Activated CD8-positive, alpha-beta memory T cell treated with anti-CD3 and anti-CD28 coated beads, Interleukin-2, amount 50 U/mL, for 4 hours (primary cell): ENCODE measurements at places on chromosomes 2 and 18.

GRCh38 chr2:164538240-164538866, 82.9 kb downstream of the GRB14 start:
- DNase-seq: no peak

DNA sequence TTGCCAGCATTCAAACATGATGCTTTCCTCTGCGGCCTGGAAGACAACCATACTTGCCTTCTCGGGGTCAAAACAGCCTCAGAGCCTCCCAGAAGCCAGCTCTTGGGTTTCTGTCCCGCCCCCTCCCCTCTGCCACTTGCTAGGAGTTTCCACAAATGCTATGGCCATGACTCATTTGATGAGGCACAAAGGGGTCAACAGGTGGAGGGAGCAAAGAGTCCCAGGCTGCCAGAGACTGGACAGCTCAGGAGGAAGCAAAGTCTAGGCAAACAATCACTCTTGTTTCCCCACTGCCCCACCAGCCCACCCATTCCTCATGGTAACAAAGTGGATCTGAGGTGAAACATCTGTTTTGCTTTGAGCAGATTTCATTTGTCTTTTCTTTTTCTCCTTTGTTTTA, 551.1 kb downstream of the TNS1 start:
- no peak for DNase-seq

DNA sequence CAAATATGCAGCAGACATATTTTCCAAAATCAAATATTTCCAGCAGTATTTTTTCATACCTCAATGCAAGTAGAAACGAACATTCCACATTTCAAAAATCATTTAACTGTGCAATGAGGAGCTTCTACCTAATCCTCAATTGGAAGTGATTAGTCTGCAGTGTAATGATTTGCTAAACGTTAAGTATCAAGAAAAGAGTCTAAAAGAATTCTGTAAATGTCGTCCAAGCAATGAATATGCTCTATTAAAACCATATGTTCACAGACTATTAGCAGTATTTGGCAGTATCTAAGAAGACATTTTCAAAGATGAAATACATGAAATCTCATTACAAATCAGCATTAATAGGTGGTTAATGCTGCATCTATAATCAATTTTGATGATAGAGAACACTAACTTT, 15.9 kb downstream of the DYM start:
- DNase-seq: no peak

DNA sequence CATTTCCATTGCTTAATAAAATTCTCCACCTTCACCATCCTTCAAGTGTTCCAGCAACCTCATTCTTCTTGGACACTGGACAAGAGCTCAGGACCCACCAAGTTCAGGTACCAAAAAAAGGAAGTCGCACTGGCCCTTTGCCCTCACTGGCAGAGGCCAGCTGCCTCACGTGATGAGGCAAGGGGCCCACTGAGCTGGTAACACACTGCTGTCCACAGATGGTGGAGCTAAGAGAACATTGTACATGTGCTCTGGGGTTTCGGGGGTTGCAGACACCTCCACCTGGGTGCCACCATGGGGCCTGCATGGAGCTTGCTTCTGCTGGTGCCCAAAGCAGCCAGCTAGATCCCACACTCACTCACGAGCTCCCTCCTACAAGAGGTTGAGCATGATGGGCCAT, 71.3 kb downstream of the SCG2 start:
- DNase-seq: no peak

DNA sequence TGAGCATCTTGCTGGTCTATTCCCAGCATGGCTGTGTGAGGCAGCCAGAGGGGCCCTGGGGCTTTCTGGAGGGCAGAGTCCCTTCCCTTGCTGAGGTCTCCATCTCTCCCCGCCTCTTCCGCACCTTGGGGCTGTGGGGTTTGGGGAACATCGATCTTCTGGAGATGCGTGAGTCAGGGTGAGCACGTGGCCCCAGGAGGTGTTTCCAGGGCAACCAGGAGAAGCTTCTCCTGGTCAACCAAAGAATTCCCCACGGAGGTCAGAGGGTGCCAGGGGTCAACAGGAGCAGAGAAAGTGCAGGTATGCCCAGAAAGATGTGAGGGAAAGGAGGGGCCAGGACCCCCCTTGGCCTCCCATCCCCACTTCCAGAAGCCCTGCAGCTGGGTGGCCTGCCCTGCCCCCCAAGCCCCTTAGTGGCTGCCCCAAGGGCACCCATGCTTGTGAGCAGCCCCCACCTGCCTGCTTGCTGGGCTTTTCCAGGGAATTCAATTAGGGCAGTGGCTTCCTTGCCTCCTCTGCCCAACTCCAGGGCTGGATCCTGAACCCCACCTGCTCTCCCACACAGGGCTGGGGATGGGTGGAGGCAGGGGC, 2.8 kb upstream of the PROM2 start:
- no peak for DNase-seq

DNA sequence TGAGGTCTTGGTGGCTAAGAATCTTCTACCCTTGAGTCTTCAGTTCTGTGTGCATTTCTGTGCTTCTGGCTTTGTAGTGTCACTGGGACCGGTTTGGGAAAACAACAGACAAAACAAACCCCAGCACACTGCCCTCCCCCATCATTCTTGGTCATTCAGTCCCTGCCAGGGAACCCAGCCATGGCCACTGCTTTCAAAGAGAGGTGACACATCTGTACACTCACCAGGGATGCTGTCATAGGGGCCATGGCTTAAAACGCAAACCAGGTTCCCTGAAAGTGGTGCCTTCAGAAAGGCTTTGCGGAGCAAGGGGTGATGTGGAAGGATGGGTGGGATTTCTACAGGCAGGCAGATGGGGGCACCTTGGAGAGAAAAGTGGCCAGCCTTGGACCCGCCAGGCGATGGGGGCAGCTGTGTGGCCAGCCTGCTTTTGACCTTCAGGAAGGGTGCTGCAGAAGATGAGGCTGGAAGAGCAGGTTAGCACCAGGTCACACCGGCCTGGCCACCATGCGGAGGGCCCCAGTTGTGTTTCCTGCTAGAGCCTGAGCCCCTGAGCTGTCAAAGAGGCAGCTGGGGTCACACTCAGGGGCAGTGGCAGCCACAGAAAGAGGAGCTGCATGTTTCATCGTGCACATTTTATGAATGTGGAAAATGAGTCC, 101.3 kb downstream of the INHBB start:
- DNase-seq: no peak

GRCh38 chr2:223901854-223902253, 43.3 kb downstream of the WDFY1 start:
- DNase-seq: no peak

DNA sequence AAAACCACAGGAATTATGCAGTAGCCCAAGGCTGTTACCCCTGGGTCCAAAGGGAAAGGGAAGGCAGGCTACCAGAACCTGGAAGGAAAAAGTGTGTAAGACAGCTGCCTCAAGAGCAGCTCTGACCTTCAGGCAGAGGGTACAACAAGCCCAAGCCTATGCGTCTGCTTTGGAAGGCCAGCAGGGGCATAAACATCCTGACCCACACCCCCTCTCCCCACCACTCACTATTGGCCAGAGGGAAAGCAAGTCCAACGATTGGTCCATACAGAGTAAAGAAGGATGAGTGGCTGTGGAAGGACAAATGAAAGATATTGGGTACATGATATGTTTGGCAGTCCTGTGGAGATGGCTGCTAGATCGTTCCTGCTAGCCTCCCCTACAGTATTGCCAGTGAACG, 227.6 kb upstream of the HNRNPA3 start:
- no peak for DNase-seq

GRCh38 chr2:168255866-168256265, 8.5 kb upstream of the STK39 start:
- no peak for DNase-seq

DNA sequence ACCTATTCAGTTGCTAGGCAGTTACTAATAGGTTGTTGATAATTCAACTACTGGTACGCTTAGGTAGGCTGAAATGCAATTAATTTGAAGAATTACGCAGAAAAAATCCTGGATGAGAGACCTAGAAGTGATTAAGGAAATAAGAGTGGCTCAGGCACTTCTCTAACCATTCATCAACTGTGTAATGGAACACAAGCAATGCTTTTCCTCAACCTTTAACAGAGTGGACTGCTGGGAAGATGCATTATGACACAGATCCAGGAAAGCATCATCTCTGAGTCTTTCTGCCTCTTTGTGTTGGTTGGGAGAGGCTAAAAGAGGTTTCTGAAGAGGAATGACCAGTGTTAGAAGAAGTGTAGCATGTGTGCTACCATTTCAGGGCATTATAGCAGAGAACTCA, 992.2 kb downstream of the TSN start:
- no peak for DNase-seq

GRCh38 chr2:11871421-11871820, 125.0 kb downstream of the LPIN1 start:
- DNase-seq: no peak

GRCh38 chr2:179377296-179377695, 112.7 kb upstream of the SESTD1 start:
- DNase-seq: no peak

DNA sequence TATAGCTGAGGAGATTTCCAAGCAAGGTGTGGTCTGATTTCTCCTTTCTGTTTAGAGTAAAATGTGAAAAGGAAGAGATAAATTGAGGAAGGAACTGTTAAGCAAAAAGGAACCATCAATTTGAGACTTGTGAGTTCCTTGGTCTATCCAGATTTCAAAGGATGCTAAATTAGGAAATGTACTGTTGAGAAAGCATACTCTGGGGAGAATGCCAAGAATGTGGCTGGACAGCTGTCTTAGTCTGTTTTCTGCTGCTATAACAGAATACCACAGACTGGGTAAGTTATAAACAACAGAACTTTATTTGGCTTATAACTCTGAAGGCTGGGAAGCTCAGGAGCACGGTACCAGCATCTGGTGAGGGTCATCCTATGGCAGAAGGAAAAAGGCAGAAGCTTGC, 1097.2 kb downstream of the TDRD15 start:
- no peak for DNase-seq

DNA sequence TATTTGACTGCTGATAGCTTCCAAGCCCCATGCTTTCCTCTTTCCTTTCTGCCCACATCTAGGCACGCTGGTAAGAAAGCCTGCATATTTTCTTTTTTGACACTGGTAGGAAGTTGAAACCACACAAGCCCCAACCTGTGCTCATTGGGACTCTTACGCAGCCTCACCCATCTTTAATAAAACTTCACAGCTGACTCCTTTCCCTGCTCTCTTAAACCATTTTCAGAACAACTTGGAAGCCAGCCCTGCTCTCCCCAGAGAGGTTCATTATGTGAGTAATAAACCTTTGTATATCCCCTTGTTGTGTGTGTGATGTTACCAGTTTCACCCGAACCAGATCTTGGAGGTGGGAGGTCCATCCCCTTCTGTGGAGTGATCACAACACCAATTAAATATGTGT, 268.4 kb downstream of the GPD2 start:
- DNase-seq: no peak

DNA sequence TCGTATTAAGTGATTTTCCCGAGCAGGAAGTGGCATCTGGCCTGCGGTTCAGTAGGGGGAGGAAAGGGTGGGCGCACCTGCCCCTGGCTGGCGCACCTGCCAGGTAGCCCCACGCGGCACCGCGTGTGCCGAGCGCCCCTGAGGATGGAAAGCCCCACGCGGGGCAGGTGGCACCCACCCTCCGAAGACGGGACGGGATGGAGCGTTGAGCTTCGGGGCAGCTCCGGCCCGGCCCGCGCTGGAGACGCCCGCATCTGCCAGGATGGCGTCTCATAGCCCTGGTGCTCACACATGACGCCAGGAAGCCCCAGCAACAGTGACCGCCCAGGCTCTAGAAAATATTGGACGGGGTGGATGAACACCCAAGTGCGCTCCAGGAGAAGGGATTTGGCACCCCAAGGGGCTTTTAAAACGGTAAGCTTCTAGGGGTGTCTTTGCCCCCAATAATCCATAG, 2.5 kb upstream of the NFATC1 start:
- DNase-seq: peak; percentile 41

DNA sequence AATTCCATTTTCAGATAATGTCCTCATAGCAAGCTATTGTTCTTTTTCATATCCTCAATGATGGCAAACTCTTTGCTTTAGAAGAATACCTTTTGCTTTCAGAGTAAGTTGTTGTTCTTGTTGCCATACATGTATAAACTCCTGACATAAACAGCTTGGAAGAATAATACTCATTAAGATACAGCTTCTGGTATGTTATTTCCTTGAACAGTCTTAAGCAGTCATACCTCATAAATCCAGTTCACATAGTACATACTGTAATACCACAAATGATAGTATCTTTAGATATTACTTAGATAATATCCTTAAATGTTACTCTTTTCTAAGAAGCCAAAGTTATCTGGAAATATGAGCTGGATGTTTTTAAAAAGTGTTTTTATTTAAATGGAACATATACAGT, 23.2 kb downstream of the METTL8 start:
- no peak for DNase-seq

DNA sequence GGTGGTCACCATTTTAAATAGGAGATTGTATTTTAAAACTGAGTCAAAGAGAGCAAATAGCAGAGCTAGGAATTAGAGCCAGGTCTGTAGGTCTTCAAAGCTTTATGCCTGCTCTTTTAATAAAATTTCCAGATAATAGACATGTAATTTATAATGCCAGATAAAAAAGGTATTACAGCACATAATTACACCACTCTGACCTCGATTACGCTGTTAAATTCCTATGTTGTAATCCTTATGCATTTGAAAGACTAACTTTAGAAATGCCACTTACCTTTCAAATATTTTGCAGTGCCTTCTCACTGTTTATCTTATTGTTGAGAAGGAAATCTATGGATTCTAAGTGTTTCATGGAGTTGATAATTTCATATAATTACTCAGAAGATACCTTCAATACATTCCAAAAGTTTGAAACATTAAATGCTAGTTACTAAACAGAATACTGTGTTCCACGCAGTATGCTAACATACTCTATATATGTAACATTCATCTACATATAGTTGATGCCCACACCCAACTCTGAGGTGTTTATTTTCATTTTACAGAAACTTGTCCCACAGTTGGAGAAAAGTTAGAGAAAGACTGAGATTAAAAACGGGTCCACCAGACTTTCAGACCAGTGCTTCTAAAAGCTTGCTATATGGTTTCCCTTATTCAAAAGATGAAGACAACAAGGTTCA, 120.0 kb downstream of the OSBPL1A start:
- no peak for DNase-seq

- DNase-seq: no peak
These were observed 353.2 kb upstream of the TRIB2 start for GRCh38 chr2:12363569-12363968.

DNA sequence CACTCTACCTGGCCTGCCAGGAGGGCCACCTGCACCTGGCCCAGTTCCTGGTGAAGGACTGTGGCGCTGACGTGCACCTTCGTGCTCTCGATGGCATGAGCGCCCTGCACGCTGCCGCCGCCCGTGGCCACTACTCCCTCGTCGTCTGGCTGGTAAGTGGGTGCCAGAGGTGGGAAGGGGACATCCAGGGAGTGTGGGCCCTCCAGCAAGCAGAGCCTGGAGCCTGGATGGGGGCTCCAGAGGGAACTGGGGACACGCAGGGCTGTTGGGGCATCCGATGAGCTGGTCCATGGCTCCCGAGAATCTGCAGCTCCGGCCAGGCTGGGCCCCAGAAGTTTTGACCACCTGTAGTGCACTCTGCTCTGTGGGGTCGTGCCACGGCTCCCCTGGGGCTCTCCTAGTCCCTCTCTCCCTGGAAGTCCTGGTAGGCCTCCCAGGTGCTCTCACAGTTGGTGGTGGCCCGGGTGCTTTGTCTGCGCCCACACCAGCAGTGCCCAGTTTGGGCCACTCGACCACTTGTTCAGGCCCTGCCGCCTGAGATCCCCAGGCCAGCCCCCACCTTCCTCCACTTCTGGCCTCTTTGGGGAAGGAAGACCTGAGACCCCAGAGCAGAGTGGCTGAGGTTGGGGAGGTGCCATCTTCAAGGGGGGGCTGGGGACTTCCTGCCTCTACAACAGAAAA, 4.7 kb downstream of the ESPNL start:
- peak; percentile 5 for DNase-seq

- no peak for DNase-seq
These were observed 37.7 kb downstream of the RPIA start for GRCh38 chr2:88729061-88729745.

GRCh38 chr2:166230724-166231070, 102.9 kb upstream of the SCN1A start:
- DNase-seq: no peak
